ENCODE measurements at places on chromosomes 7 and 10. TPM values are rescaled to one million over a fixed set of nuclear protein-coding genes. Genes with fewer than 3 reads are reported as not detected.
A peak's percentile ranks its signal among the peaks of the same experiment; 100 is the strongest.

- no peaks in the 10 kb centered on the region for H3K4me1 ChIP-seq
- H3K27ac ChIP-seq = no peak overlapping the region
- no peaks in the 10 kb centered on the region for H3K27me3 ChIP-seq
- no peak overlapping the region for H3K4me3 ChIP-seq
- no peak for DNase-seq
Observed at GRCh38 chr7:51070151-51070550, 246.5 kb downstream of the COBL start.

CYP3A5 gene
- not detected for total RNA-seq

DNA sequence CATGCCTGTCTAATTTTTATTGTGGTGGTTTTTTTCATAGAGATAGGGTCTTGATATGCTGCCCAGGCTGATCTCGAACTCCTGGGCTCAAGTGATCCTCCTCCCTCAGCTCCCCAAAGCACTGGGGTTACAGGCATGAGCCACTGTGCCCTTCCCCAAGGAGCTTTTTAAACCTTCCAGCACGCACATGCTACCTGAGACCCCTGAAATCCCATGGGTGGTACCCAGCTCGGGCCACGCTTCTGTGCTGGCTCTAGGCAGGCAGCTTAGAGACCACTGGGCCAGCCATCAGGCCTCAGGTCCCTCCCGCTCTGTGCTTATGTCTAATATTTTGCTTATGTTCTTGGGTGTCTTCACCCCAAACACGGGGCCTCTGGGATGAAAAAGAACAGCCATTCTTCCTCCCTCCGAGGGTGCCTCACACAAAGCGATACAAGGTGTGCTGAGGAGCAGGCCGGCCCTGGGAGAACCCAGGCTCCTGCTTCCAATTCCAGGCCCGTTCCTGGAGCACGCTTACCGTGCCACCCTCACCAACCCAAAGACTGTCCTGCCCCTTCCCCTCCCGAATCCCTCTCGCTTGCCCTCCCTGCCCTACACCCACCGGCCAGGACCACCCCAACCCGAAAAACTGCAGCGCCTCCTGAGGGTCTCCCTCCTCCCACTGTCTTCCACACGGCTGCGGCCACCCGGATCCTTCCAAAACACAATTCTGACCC, 10.9 kb downstream of the SPOCK2 start:
- H3K36me3 ChIP-seq = peaks cover 47% of the 10 kb centered on the region
- no peak for DNase-seq
- H3K4me1 ChIP-seq = peaks cover 89% of the 10 kb centered on the region
- peak overlapping the region; percentile 46 for H3K4me3 ChIP-seq

GRCh38 chr7:134844200-134844599, 64.8 kb downstream of the CALD1 start:
- no peaks in the 10 kb centered on the region for H3K4me1 ChIP-seq
- no peak for DNase-seq
- no peaks in the 10 kb centered on the region for H3K36me3 ChIP-seq
- H3K4me3 ChIP-seq = no peak overlapping the region
- H3K27ac ChIP-seq = no peak overlapping the region
- H3K27me3 ChIP-seq = peaks cover 2% of the 10 kb centered on the region

DNA sequence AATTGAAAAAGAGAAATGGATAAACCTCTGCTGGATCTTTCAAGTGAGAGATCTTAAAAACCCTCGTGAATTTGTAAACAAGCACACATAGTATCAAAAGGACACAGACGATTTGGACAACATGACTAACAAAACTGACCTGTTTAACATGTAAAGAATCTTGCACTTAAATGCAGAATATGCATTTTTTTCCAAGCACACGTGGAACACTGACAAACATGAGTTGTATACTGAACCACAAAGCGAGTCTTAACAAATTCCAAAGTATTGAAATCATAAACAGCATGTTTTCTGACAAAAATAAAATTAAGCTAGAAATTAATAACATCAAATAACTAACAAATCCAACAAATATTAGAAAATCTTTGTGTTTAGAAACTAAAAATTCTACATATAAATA, 65.0 kb upstream of the ZNF746 start:
- H3K36me3 ChIP-seq = peaks cover 41% of the 10 kb centered on the region
- no peaks in the 10 kb centered on the region for H3K27me3 ChIP-seq
- H3K27ac ChIP-seq = no peak overlapping the region
- DNase-seq = no peak
- no peak overlapping the region for H3K4me3 ChIP-seq

DNA sequence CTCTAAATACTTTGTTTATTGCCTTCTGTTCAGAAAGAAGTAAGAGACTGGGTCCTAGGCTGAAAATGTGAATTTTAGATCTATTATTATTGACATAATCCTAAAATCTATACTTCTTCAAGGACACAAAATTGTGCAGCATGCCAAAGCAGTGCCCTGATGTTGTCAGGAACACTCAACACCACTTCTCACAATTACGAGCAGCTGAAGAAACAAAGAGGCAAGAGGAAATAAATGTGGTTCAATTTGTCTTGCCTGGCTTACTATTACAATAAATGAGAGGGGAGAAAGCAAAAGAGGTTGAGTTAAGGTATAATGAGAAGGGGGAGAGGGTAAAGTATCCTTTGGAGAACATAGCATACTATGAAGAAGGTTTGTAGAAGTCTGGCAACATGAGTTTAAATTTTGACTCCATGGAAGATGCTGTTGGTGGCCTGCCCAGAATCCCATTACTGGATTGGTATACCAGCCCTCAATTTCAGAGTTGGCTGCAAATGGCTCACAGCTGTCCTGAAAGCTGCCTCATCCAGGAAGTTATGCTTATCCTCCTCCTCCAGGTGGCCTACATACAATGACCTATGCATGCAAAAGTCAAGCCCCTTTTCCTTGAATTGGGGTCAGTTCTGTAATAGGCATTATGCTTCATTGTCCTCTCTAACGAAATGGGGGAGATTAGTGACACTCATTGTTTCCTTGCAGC, 274.6 kb upstream of the SMIM30 start:
- no peak for DNase-seq
- H3K4me3 ChIP-seq = no peak overlapping the region
- no peak overlapping the region for H3K27ac ChIP-seq
- H3K36me3 ChIP-seq = no peaks in the 10 kb centered on the region
- H3K27me3 ChIP-seq = peaks cover 3% of the 10 kb centered on the region

GRCh38 chr7:73899731-73900142, 38.8 kb downstream of the TMEM270 start:
- H3K4me1 ChIP-seq = no peaks in the 10 kb centered on the region
- no peaks in the 10 kb centered on the region for H3K36me3 ChIP-seq
- H3K27me3 ChIP-seq = no peaks in the 10 kb centered on the region
- no peak overlapping the region for H3K4me3 ChIP-seq
- no peak for DNase-seq

SEMA4G gene
- total RNA-seq = 1.2 TPM

NRG3 gene
- total RNA-seq = not detected

DNA sequence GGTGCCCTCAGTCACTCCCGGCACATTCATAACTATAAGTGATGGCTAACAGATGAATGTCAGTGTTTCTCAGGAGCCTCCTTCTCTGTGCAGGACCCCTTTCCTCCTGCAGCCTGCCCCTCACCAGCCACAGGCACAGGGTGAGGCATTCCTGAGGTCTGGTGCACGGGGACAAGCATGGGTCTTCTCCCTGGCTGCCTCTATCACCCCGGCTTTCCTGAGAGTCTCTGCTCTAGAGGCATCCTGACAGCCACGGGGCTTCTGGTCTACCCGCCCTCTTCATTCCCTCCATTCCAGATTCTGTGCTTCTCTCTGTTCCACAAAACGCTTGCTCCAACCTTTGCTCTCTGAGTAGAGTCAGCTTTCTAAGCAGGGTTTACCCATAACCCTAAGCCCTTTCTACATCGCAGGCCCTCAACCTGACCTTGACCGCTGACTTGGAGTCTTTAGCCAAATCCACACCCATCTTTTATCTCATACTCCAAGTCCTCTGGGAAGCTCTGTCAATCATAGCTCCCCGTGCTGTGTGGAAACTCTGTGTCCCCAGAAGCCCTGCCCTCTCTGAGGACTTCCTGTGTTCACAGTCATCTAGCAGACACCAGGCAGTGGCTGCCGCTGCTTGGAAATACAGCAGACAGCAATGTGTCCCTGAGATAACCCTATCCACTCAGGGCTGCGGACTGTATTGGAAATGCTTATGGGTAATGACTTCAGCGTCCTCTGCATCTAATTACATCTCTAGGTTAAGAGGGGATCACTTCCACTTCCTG, 159.0 kb downstream of the SFMBT2 start:
- peaks cover 39% of the 10 kb centered on the region for H3K4me1 ChIP-seq
- no peak overlapping the region for H3K4me3 ChIP-seq
- peak; percentile 30 for DNase-seq

- H3K4me1 ChIP-seq = peaks cover 2% of the 10 kb centered on the region
- peaks cover 2% of the 10 kb centered on the region for H3K27me3 ChIP-seq
Observed at GRCh38 chr10:8379906-8380832, 325.7 kb downstream of the GATA3 start.

Measured in activated CD8-positive, alpha-beta T cell treated with anti-CD3 and anti-CD28 coated beads for 36 hours (primary cell).